ENCODE measurements at places on chromosomes 12 and 14.

DNA sequence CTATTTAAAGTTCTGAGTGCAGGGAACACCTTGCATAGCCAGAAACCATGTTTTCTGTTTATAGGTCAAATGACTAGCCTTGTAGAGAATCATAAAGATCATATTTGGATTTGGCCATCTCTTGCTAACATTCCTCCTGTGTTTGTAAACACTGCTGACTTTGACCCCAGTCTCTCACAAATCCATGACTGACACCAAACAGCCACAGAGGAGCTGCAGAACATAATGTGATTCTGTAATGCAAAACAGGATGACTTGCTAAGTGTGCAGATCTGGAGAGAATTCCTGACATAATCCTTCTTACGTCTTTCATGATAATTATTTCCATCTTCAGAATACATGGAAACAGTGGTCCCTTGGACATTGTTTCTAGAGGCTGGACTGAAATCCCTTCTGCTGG lies 211.8 kb downstream of the BMP4 start:
- DNase-seq, result no peak

DNA sequence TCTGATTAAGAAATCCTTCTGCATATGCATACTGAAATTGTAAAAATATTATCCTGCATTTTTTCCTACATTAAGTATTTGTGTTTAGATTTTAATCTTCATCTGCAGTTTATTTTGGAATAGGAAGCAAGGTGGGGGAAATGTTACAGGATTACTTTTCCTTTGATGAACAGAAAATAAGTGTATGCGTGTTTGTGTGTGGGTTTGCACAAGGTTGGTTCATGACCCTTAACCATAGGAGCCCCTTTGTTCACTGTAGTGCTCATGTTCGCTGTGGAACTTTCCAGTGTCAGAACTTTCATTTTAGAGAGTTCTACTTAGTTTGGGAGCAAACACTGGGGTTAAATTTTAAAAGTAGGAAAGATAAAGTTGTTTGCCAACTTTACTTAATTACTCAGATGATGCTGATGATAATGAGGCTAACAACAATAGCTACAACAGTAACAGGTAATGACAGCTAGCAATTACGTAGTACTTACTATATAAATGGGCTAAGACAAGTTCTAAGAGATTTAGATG lies 6.4 kb upstream of the A2M start:
- DNase-seq, result no peak

DNA sequence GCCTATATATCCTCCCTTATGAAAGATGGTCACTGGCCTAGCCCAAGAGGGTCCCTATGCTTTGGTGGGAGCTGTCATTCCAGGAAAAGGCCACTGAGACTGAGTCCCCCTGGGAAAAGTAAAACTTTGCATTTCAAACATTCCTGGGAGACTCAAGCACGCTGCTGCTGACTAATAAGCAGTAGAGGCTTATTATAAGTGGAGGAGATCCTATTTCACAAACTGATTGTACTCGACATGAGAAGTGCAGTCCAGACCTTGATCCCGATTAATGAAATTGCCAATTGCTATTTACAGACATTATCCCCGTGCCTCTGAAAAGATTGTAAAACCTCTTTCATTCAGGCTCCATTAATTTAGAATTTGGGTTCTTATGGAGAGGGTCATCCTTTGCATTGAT lies 96.6 kb downstream of the EMP1 start:
- DNase-seq, result peak; percentile 24

GRCh38 chr12:45725631-45726602 lies 3.6 kb upstream of the ARID2 start:
- peak; percentile 64 for DNase-seq

DNA sequence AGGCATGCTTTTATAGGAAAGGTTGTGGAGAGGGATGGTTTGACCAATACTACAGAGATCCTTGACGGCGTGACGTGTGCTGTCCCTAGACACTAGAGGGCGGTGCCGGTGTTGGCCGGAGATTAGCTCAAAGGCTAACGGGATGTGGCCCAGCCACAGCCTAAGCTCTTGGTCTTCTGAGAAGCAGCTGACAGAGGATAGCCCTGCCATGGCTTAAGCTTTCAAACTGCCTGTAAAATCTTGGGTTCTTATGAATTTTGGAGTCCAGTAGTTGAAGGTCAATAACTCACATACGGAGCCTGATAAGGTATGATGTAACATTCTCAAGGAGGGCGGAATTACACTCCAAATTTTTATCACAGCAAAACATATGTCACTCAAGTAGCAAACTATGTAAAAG lies 515.7 kb upstream of the ATXN7L3B start:
- peak; percentile 75 for DNase-seq

GRCh38 chr12:21823581-21823980 lies 49.1 kb upstream of the KCNJ8 start:
- no peak for DNase-seq

DNA sequence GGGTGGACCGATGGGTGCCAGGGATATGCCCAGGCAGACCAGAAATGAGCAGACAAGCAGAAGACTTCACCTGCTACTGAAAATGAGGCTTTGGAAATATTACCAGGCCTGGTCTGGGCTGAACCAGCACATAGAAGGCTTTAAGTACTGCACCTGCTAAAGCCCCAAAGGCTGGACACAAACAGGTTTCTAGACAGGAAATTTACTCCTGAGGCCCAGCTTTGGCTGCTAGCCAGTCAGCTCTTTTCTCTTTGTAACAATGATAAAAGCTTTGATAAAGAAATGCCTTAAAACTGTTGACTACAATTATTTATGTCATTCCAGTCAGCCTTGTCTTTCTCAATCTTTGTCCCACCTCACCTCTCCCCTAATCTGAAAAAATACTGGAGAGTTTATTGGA lies 228.9 kb upstream of the EGLN3 start:
- no peak for DNase-seq

- DNase-seq, result no peak
Observed at GRCh38 chr12:117439531-117440001, 78.1 kb upstream of the NOS1 start.

GRCh38 chr12:131250028-131250950 lies 296.6 kb downstream of the ADGRD1 start:
- DNase-seq, result no peak

DNA sequence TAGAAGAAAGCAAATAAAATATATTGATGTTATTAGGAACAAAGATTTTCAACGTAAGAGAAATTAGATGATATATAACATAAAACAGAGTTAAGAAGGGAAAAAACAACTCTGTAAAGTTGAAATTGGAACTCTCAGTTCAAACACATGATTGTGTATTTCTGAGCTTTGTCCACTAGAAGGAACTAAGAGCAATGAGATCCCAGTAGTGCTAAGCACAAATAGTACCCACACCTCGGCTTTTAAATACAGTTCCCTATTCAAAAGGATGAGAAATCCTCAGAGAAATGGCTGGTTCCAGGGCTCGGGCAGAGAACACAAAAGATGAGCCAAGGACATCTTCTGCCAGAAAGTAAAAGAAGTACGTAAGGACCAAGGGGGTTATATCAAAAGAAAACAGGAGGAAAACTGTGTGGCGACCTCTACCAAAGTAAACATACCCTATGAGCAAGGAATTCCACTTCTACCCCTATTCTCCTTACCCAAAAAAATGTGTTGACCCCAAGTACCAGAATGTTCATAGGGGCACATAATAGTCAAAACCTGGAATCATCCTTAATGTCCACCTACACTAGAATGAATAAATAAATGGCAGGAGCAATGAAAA lies 96.6 kb downstream of the SPTSSA start:
- DNase-seq, result peak; percentile 50

DNA sequence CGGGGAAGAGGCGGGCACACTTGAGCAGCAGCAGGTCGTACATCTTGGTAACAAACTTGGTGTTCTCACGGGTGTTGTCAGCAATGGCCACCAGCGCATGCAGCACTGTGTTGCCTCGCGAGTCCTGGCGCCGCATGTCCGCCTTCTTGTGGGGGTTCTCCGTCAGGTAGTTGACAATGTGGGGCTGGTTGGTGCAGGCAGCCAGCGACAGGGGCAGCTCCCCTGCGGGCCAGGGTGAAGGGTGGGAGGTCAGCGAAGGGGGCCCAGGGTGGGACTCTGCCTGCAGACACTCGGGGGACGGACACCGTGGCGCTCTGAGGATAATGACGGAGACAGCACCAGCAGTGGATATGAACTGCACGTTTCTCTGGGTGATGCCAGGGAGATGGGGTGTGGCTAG lies 34.5 kb downstream of the TRPV4 start:
- no peak for DNase-seq

GRCh38 chr12:31645924-31646323 lies 13.6 kb upstream of the ETFBKMT start:
- no peak for DNase-seq

- no peak for DNase-seq
Observed at GRCh38 chr14:104499784-104500760, 79.5 kb upstream of the C14orf180 start.

DNA sequence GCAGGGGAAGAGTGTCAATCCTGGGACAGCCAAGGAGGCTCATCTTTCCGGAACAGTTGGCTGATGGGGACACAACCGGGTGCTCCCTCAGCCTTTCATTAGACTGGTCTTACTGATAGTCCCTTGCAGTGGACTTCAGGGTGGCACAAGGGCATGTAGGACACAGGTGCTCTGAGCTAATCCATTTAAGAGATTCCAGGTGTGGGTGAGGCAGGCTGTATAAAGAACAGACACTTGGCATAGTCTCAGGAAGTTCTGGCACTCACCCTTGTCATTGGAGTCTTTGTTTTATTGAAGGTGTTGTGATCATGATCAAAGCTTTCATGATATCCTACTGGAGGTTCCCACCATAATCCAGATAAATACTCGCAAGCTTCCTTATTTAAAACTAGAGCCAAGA lies 341.6 kb downstream of the EMP1 start:
- no peak for DNase-seq

DNA sequence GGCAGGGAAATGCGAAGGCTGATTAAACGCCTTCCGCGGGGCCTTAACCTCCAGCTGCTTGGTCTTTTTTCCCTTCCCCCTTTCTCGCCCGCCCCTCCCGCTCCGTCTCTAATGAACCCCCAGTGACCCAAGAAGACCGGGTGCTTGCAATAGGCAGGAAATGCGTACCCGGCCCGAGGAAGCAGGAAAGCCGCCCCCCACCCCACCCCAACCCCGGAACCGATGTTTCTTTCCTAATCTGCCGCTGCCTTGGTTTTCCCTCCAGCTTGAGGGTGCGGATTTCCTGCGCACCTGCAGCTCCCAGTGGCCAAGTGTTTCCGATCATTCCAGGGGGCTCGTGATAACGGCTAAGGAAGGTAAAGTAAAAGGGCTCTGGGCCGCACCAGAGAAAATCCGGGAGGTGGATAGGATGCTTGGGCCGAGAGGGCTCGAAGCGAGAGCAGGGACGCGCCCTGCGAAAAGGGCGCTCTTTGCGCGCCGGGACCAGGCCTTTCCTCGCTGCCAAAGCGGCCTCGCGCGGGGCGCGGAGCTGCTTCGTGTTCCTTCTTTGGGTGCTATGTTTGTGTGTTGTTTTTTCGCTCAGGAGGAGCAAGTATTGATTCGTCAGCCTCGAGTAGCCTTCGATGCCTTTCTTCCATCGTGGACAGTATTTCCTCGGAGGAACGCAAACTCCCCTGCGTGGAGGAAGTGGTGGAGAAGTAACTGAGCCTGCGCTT lies 983 bp downstream of the MYF6 start:
- no peak for DNase-seq

DNA sequence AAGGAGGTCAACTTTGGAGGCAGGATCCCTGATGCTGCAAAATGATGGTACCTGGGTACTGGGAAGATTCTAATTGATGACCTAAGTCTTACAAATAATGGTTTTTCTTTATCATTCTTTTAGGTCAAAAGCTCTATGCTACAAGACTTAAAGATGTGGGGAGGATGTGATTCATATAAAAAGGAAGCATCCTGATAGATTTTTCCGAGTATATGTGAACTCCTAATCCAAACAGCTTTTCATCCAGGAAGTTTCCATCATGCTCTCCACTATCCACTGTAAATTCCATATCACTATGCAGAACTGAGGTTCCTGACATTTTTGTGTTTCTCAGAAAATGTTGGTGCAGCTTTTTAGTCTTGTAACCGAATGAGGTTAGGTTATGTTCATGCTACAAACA lies 293.2 kb downstream of the PAWR start:
- DNase-seq, result no peak

DNA sequence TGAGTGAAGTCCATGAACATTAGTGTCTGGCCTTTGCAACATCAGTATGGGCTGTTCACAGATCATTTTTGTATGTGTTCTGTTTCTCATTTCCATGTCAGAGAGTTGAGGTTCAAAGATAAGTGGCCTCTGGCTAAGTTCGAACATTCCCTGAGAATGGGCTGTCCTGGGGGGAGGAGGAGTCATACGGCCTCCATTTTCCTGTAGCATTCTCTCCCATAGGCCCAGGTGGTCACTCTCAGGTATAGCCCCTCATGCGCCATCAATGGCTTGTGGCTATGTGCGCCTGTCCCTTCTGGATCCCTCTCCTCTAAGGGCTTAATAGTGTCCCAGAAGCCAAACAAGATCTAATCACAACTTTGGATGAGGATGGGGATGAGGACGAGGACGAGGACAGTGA lies 165.0 kb downstream of the PAX9 start:
- DNase-seq, result no peak

GRCh38 chr12:6533653-6533922 lies 729 bp upstream of the GAPDH start:
- DNase-seq, result no peak

GRCh38 chr12:452667-453210 lies 7.0 kb upstream of the B4GALNT3 start:
- no peak for DNase-seq

GRCh38 chr12:86712425-86712843 lies 456.2 kb upstream of the MGAT4C start:
- DNase-seq, result peak; percentile 99

DNA sequence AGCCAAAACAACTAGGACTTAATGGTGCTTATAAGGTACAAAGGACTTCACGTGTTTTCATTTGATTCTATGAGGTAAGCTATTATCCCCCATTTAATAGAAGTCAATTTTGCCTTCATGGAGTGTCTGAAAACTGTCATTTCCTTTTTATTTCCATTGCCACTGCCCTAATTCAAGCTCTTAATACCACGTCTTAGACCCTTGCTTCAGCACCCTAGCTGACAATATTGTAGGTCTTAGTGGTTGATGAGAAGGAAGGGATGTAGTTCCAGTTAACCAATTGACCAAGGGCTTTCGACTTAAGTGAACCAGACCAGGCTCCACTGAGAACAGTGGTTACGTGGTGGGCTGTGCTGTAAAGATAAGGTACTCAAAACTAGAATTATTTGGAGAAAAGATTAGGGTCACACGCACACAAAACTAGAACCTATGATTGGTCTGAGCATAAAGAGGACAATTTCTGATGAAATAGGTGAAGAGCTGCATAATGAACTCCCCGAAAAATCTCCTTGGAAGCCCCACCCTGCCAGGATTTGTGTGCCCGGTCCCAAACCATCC lies 9.6 kb upstream of the ASIC1 start:
- DNase-seq, result no peak

DNA sequence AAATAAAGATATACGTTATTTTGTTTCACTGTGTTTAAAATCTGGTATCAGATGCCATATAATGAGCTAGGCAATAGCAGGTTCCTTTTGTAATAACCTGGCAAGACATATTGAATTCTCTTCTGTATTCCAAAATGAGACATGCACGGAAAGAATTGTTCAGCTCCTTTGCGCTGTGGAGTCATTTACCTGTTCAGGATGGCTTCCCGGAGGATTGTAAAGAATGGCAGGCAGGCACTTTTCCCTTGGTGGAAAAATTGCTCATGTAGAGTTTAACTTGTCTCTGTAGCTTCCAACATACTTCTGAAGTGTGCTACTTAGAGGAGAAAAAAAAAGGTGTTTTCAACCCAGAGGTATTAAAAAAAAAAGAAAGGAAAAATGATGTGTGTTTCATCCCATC lies 805.2 kb downstream of the GALC start:
- DNase-seq, result no peak

GRCh38 chr12:77686760-77687159 lies 143.9 kb upstream of the NAV3 start:
- peak; percentile 21 for DNase-seq

- DNase-seq, result no peak
Observed at GRCh38 chr14:70441641-70442040, 10.3 kb upstream of the ADAM21 start.
